ENCODE measurements at places on chromosomes 5 and 9. TPM values are rescaled to one million over a fixed set of nuclear protein-coding genes. Genes with fewer than 3 reads are reported as not detected.

The DPYSL3 gene
- 95.1 TPM for total RNA-seq

DNA sequence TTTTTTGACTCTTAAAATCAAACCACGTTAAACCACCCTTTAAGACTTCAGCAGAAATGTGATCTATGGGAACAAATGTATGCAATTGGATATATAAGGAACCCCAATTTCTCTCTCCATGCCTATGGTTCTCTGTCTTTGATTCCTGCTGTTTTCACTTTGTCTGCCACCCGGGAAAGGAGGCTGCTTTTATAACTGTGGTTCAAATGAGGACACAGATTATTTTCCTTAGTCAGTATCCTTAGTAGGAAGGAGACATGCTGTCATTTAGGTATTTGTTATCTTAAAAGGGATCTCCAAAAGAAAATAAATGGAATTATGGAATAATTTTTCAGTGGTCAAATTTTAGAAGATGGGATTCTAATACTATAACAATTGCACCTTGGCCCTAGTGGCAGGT lies 176.1 kb upstream of the NREP start:
- DNase-seq, result no peak

- DNase-seq, result no peak
Measured at GRCh38 chr9:37914701-37915358, 10.9 kb upstream of the SLC25A51 start.

DNA sequence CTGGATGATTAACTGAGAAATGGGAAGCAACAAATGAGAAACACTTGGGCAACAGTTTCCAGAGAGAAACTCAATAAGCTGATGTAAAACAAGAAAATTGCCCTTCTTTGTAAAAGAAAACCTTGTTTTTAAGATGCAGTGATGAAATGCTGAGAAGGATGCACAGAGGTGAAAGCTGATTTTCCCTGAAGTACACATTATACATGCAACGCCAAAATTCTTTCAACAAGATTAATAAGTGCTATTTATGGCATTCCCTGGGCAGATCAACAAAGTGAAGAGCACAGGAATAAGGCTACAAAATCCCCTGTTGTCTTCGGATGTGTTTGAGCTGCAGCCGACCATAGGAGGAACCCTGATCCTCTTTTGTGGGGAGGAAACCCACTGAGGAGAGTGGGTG lies 208.0 kb upstream of the ANKH start:
- no peak for DNase-seq

GRCh38 chr9:557601-558201 lies 283.8 kb upstream of the DMRT1 start:
- no peak for DNase-seq

The NPR3 gene
- total RNA-seq, result 85.3 TPM

GRCh38 chr5:149363358-149363757 lies 5.5 kb downstream of the PCYOX1L start:
- no peak for DNase-seq

DNA sequence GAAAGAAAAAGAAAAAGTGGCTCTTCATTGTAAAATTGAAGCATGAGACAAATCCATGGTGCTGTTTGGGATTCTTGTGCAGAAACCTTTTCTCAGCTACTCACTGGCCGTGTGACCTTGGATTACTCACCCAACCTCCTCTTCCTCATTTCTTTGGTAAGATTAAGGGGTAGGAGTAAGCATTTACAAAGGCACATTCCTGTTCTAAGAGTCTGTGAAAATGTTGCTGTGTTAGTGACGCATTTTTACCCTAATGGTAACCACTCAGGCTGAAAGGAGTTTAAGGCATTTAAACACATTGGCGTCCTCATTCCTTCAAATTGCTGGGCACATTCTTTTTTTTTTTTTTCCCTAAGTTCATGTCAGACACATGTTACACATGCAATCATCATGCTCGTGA lies 4.3 kb downstream of the RAI14 start:
- no peak for DNase-seq

- DNase-seq, result no peak
Measured at GRCh38 chr5:71811779-71812178, 92.7 kb downstream of the CARTPT start.

DNA sequence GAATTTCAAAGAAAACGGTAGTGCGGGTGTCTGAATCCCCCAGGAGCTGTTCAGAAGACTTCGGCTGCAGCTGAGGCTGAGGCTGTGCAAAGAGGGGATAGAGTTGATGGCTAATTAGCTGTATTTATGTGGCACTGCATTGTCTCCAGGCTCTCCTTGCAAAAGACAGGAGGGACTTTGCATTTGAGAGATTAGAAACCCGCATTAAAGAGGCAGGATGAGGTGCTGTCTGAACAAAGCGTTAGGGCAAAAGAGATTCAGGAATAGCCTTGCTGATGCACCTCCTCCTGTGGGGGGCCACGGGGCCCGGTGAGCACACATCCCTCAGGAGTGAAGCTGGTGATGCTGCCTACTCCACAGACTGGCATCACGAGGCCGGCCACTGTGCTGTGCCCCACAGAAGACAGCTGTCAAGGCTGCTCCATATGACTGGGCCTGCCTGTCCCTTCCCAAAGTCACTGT lies 343.6 kb upstream of the DAP start:
- DNase-seq, result no peak

DNA sequence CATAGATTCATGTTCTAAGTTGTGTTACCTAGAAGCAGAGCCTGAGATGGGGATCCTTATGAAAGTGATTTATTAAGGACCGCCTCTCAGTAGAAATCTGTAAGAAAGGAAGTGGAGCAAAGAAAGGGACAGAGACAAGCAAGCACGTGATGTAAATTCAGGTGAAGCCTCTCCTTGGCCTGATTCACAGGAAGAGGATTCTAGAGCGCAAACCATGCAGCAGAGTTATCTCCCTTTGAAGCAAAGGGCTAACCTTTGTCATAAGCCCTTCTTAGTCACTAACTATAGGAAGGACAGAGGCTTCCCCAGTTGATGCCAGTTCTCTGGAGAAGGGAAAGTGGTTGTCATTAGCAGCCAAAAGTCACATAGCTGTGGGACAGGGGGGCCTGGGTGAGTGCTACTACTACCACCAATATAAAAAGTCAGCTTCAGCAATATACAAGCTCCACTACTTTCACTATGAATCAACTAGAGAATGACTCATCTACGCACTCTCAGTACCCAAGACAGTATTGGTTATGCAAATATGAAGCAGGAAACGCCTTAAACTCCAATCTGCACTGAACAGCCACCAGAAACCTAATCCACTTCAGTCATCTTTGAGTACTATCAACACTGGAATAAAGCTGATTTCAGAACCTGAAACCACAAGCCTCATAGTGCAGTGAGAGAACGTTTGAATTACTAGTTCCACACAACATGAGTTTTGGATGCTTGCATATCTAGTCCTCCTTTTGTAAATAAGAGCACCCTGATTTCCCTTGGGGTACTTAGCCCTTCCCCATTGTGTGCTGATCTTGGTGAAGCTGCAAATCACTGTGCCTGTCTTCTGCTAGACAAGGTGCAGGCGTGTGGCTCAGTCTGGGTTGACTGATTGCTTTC lies 162.7 kb downstream of the ZNF608 start:
- no peak for DNase-seq

The FOXI1 gene
- total RNA-seq, result not detected

The CCDC180 gene
- total RNA-seq, result 2.1 TPM

The SHOC1 gene
- total RNA-seq, result not detected

DNA sequence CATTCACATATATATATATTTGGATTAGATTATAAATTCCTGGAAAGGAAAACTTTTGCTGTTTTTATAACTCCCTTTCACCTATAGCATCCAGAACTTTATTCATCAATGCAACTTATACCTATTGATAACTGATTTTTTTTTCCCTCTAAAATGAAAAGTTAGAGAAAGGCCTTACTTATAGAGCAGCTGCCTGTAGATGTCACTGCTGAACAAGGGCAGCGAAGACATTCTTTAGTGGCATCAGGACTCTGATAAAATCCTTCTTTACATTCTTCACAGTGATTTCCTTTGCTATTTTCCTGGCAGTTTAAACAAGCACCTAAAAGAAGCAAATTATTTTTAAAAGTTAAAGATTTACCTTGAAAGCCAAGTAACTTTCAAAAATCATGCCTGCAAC lies 32.3 kb upstream of the CDK5RAP2 start:
- no peak for DNase-seq

DNA sequence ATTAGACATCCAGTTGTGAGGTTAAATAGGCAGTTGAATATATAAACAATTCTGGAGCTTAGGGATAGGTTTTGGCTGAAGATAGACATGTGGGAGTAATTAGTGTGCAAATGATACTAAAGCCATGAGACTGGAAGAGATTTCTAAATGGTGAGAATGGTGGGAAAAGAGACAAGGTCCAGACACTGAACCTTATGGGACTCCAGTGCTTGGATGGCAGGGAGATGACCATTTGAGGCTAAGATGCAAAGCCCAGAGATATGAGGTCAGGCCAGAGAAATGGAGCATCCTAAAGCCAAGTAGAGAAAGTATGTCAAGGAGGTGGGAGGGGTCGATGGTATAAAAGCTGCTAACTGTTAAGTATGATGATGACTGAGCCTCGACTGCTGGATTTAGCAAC lies 115.6 kb downstream of the SEMA5A start:
- no peak for DNase-seq

DNA sequence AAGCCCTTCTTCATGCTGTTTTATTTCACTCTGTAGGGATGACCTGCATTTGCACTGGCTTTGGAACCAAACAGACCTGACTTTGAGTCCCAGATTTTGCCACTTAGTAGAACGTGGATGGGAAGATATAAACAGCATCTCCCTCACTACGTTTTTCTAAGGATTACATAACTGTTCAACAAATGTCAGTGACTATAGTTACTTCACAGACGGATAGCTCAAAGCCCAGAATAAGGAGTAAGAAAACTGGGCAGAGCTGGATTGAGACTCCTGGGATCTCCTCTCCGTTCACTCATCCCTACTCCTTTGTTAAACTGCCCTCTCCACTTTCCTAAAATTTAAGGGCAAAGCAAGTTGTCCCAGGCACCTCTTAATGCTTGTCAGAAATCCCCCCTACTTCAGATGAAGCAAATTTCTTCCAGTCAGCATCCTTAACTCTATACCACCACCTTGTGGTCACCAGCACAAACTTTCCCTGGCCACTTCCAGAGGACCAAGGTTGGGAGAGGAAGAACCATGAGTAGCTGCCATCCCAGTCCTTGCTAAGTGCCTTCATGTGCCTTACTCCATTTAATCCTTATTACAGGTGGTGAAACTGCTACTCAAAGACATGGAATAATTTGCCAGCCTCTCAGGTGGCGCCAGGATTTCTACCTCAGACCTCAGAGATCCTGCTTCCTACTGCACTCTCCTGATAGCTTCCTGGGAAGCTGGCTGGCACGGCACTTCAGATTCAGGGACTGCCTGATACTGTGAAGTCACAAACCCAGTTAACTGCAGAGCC lies 38.4 kb downstream of the EGR1 start:
- DNase-seq, result no peak

The LCN12 gene
- 9.8 TPM for total RNA-seq

The HCN1 gene
- 14.2 TPM for total RNA-seq

The PCDHB5 gene
- 2.5 TPM for total RNA-seq

- no peak for DNase-seq
Measured at GRCh38 chr9:128484686-128485413, 19.7 kb upstream of the GLE1 start.

The CARTPT gene
- not detected for total RNA-seq

DNA sequence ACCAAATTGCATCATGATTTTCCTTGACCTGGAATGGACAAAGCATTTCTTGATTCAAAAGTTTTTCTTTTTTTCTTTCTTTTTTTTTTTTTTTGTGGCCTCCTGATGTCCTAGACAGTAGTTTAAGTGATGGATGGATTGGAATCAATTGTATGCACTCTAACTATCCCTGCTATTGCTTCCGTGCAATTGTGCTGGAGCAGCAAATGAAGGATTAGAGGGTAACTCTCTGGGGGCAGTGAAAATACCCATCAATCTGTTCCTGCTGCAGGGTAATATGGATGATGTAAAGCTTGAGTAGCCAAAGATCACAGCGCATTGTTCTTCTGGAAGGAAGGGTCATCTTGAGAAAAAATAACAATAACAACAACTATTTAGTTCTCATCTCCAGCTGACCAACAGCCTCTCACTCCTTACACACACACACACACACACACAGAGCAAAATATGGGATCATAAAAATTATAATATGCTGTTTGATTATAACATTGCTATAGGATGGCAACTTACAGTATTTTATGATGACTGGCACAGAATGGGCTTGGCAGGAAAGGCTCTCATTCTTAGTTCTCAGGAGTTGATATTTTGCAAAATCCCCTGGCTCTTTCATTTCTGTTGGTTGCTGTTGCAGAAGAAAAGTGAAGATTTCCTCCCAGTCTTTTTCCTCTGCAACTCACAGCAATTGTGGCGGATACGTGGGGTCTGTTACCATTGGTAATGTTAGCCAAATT lies 160.9 kb upstream of the DMAC1 start:
- DNase-seq, result no peak

DNA sequence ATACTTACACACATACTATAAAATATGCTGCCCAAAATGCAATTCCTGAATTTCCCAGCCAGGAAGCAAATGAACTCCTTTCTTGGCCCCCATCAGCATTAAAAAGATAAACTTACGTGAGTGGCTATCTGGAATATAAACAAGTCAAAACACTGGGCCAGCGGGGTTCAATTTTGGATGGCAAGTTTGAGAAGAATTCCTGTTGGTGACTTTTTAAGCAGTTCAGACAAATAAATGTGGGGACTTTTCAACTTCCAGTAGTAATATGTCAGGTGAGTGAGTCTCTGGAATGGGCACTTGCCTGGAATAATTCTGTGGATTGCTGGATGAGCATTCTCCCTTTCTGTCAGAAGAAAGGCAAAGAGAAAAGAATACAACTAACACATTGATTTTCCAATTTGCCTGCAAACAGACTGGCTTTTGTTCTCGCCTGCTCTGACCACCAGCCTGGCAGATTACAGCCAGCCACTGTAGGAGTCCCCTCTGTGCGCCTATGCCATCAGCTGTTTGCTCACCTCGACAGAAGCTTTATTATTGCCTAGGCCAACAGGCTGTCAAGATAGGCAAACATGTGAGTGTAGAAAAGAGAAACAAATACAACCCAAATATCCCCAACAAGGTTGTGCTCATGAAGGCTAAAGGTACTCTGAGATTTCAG lies 78.6 kb downstream of the MRPS27 start:
- DNase-seq, result no peak

The BARX1 gene
- total RNA-seq, result not detected

- no peak for DNase-seq
Measured at GRCh38 chr5:128101676-128102075, 18.1 kb downstream of the SLC12A2 start.

The GARNL3 gene
- 24.2 TPM for total RNA-seq

The ELAVL2 gene
- total RNA-seq, result not detected

GRCh38 chr5:39220280-39221030 lies 1.1 kb upstream of the FYB1 start:
- DNase-seq, result no peak

The GFI1B gene
- 0.32 TPM for total RNA-seq

The GMCL2 gene
- not detected for total RNA-seq

DNA sequence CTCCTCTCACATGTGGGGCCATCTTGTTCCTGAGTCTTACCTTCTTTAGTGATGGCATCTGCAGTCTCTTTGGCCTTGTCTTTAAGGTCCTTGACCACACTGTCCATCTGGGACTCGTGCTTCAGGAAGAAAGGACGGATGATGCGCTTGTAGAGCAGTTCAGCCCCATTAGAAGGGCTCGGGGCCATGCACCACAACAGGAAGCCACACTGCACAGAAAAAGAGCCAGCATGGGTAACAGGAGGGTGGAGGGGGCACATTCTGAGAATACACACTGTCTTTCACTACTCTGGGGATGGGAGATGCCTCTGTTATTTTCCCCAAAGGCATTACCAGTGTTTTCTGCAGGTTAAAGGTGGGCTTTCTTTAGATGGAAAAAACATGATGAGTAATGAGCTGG lies 25.9 kb downstream of the SRP19 start:
- no peak for DNase-seq

- DNase-seq, result peak; percentile 58
Measured at GRCh38 chr9:124242331-124243194, 15.2 kb upstream of the NEK6 start.
